Activated B cell treated with CpG ODN at 0.5 μM for 24 hours (primary cell): ENCODE measurements at places on chromosomes 5 and 9.

GRCh38 chr9:34671307-34671706 is 8.8 kb upstream of the CCL27 start:
- DNase-seq: no peak

DNA sequence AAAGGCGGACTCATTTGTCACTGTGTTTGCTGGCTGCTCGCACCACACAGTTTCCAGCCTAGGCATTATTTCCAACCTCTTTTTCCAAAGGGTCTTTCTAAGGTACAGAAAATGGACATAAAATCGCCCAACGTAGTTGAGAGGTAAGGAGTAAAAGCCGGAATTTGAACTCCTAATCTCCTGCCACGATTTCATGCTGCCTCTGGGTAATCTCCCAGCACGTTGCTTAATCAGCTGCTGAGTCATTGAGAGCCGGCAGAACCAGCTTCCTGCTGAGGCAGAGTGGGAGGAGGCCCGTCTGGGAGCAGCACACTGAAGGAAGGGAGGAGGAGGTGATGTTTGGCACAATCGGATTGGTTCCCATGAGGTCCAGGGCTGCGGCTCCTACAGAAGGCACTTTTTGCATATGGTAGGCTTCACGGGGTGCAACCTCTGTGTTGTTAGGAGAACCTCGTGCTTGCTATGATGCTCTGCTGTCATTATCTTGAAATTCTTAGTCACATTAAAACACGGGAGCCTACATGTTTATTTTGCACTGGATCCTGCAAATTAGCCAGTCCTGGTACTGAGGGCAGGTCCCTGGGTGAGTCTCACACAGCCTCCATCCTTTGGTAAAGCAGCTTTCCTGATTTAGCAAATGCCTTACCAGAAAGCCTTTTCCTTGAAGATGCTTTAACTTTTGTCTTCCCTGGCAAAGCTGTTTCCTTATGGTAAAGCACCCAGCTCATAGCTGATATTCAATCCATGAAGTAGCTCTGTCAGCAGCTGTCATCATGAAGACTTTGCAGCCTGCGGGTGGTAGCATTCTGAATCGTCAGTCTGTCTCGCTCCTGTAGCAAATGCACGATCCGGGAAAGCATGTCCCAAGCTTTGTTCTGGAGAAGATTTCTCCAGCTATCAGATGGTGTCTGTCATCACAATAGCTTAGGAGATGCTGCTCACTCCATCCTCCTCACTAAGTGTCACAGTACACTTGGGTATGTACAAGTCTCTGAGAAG is 191.6 kb upstream of the MSX2 start:
- no peak for DNase-seq

GRCh38 chr5:135398855-135399793 is at the start of gene MACROH2A1:
Gene MACROH2A1, minus strand, starts transcription at chr5:135399231. Its CDS starts 10,138 bp downstream, at chr5:135389093.
- DNase-seq: peak; percentile 85

- no peak for DNase-seq
Measured at GRCh38 chr5:90055831-90056328, 353.7 kb downstream of the CETN3 start.

- DNase-seq: no peak
Measured at GRCh38 chr5:184471-184870, 6.8 kb upstream of the LRRC14B start.

- DNase-seq: no peak
Measured at GRCh38 chr9:69184266-69184665, 10.2 kb downstream of the TJP2 start.

- DNase-seq: no peak
Measured at GRCh38 chr9:113509463-113509862, 45.9 kb downstream of the RGS3 start.

GRCh38 chr5:155466851-155467250 is 453.3 kb downstream of the KIF4B start:
- no peak for DNase-seq

GRCh38 chr5:9241479-9242305 is 304.2 kb downstream of the SEMA5A start:
- no peak for DNase-seq
